ENCODE measurements at places on chromosomes 16 and 17. TPM values are rescaled to one million over a fixed set of nuclear protein-coding genes. Genes with fewer than 3 reads are reported as not detected.

FBXL20 gene
- 8.1 TPM for total RNA-seq

SLC35B1 gene
- total RNA-seq: 90.8 TPM

HNF1B gene
- total RNA-seq: 27.4 TPM

FKBP10 gene
- total RNA-seq: 109 TPM

CHST5 gene
- not detected for total RNA-seq

C16orf95 gene
- 8.3 TPM for total RNA-seq

MT3 gene
- 0.40 TPM for total RNA-seq

IGSF6 gene
- not detected for total RNA-seq

ABCC6 gene
- 1.5 TPM for total RNA-seq

All from A549 treated with RU486 at 1 μM for 4 hours (cell line).